ENCODE measurements at places on chromosomes 1 and 21. TPM values are rescaled to one million over a fixed set of nuclear protein-coding genes. Genes with fewer than 3 reads are reported as not detected.

SHE gene
- polyA plus RNA-seq = 18.3 TPM

RCC1 gene
- polyA plus RNA-seq = 42.0 TPM

IFI44 gene
- 41.0 TPM for polyA plus RNA-seq

SPATA46 gene
- polyA plus RNA-seq = 0.35 TPM

BLACAT1 gene
- 5.8 TPM for polyA plus RNA-seq

PPIAL4G gene
- polyA plus RNA-seq = 0.15 TPM

C1QTNF12 gene
- 0.41 TPM for polyA plus RNA-seq

OPN3 gene
- 19.4 TPM for polyA plus RNA-seq

RGSL1 gene
- polyA plus RNA-seq = not detected

LRRC38 gene
- not detected for polyA plus RNA-seq

FAM163A gene
- polyA plus RNA-seq = 0.22 TPM

STIL gene
- 9.8 TPM for polyA plus RNA-seq

LYPLA2 gene
- polyA plus RNA-seq = 44.6 TPM

RNASEL gene
- 12.6 TPM for polyA plus RNA-seq

ARTN gene
- 3.9 TPM for polyA plus RNA-seq

LCE1F gene
- polyA plus RNA-seq = not detected

CD5L gene
- 0.08 TPM for polyA plus RNA-seq

TSPEAR gene
- 3.0 TPM for polyA plus RNA-seq

- DNase-seq = no peak
Observed at GRCh38 chr1:112255080-112255479, 140.9 kb upstream of the CTTNBP2NL start.

DNA sequence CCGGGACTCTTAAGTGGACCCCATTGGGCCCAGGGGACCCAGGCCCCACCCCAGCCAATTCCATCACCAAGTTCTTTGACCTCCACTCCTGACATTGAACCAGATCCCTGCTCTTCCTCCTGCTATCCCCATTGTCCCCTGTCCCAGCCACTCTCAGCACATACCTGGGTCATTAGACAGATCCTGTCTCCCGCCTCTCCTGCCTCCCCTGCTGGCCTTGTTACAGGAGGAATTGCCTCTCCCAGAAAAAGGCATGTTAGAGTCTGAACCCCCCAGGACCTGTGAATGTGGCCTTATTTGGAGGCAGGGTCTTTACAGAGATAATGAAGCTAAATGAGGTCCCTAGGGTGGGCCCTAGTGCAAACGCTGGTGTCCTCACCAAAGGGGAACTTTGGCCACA lies 301.9 kb downstream of the NPHP4 start:
- no peak for DNase-seq

DNA sequence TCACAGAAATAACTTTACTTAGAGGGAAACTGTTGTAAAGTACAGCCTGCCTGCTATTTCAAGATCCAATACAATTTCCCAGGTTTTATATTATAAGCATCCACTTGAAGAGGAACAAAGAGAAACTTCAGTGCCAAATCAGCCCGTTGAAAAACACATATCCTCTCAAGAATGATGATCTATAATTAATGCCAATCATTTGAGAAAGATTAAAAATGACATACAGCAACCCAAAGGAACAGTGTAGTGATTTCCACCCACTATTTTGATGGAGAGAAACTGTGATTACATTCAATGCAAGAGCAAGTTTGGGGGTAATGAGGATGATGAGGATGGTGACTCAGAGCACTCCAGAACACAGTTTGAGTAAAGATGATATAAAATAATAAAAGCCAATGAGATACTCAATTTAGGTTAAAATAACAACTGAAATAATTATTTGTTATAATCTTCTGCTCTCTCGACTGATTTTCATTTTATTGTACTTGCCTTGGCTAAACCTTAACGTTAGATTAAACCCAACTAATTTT lies 715.5 kb downstream of the NCAM2 start:
- no peak for DNase-seq

DNA sequence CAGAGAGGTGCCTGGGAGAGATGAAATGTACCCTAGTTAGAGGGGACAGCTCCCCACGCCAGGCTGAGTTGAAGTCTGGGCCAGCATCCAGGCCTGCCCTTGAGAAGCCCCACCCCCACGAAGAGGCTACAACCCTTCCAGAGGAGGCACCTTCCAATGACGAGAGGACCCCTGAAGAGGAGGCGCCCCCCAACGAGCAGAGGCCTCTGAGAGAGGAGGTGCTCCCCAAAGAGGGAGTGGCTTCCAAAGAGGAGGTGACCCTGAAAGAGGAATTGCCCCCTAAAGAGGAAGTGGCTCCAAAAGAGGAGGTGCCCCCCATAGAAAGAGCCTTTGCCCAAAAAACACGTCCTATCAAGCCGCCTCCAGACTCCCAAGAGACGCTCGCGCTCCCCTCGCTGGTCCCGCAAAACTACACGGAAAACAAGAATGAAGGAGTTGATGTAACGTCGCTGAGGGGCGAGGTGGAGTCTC lies 3.1 kb downstream of the EVA1B start:
- no peak for DNase-seq

- DNase-seq = no peak
Observed at GRCh38 chr1:70745199-70745598, 302.4 kb downstream of the PTGER3 start.

GRCh38 chr1:178092878-178093493 lies 918 bp upstream of the RASAL2 start:
- DNase-seq = no peak

GRCh38 chr1:214551436-214552173 lies at the start of gene PTPN14:
Gene PTPN14 (minus strand): TSS chr1:214551602. CDS start chr1:214464803, 86,799 bp downstream.
- peak; percentile 97 for DNase-seq

GRCh38 chr1:162139211-162139610 lies 69.7 kb downstream of the NOS1AP start:
- no peak for DNase-seq

DNA sequence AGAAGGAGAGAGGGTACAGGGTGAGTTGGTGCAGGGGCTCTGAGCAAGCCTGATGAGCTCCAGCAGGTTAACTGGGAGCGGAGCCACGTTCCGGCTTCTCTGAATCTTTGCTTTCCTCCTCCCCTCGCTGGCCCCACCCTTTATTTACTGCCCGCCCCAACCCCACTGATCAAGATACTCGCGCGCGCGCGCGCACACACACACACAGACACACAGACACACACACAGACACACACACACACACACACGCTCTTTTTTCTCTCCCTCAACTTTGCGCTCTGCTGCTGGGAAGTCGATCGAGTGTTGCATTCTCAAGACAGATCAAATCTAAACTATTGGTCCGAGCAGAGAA lies at the start of gene GRIK1:
GRIK1 (minus strand) TSS at position 73 of the 352 bp plus-strand sequence.
- peak; percentile 3 for DNase-seq

- no peak for DNase-seq
Observed at GRCh38 chr1:178581351-178582303, 68.7 kb downstream of the TEX35 start.

DNA sequence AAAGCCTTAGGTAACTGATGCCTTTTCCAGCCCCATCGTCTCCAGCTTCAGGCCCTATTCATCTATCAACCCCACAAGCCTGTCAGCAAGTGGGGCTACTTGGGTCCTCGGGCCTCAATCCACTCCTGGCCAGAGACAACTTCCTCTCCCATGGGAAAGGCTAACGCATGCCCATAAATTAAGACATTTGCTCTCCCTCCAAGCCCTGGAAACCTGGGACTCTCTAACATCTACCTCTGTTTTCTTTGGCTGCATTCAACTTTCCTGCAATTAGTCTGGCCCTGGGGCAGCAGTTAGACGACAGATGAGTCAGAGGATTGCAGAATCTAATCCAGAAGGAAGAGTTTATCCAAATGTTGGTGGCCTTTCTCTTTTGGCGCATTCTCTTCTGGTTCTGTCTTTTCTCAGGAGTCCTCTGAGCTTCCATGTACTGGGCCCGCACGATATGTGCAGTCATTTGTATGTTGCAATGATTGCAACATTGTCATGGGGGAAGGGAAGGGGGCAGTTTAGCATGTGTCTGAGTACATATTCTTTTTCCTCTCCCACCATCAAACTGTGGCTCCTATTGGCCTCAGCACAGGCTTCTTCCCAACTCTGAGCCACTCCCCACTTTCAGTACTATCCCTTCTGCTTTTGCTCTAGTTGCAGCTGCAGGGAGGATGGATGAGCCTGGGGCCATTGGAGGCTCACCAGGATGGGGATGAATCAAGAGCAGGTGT lies 54.4 kb downstream of the NAV1 start:
- DNase-seq = no peak

- DNase-seq = no peak
Observed at GRCh38 chr21:32387151-32387550, 5.7 kb downstream of the URB1 start.

GRCh38 chr1:102790997-102791396 lies 317.3 kb downstream of the COL11A1 start:
- peak; percentile 0 for DNase-seq

DNA sequence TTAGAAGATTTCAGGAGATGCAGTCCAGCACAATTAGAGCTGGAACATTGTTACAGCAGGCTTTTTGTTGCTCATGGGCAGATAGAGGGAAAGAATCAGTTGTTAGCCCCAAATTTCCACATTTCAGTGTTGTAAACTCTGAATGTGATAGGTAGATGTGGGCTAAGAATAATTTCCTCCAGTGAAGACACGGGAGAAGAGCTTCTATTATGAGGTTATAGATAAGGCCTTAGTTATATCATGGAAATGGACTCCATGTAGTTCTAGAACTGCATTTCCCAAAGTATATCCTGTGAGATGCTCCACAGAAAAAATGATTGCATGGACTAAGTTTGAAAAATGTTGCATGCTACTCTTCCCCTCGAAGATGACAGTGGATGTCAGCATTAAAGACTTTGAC lies 64.9 kb downstream of the PRKAA2 start:
- no peak for DNase-seq

GRCh38 chr1:54804471-54805132 lies 3.5 kb upstream of the TTC22 start:
- no peak for DNase-seq

DNA sequence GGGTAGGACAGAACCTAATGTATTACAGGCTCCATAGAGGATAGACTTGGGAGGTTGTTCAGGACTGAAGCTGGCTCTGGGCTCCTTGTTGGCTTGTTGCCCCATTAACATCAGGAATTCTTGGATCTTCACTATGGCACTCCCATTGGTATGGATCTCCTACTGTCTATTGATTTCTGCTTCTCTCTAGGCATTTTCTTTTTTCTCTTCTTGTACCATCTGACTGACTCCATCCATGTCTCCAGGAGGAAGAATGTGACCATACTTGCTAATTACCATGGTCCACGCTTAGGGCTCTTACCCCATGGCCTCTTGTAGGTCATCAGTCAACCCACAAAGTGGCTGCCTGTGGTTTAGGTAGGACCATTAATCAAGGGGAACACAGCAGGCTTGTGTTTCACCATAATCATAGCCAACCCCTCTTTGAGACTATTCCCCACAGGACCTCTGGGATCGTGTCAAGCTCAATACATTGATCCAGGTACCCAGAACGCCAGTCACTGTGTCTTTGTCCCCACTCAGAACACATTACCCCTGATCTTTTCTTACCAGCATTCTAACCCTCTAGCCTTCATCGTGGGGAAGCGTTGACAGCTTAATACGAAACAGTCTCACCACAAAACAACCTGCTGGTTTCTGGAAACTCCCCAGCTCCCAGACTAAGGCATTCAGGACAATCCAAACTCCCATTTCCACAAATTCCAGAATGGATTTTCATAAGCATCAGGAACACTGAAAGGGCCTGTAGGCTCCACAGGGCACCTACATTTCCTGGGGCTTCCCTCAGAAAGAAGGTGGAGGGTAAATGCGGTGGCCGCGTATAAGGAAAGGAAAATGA lies 97.1 kb downstream of the ETS2 start:
- no peak for DNase-seq

- no peak for DNase-seq
Observed at GRCh38 chr1:247376659-247377058, 39.3 kb upstream of the NLRP3 start.

- DNase-seq = no peak
Observed at GRCh38 chr1:50978144-50978851, 8.3 kb downstream of the CDKN2C start.

- no peak for DNase-seq
Observed at GRCh38 chr21:46322351-46323226, 1.1 kb downstream of the C21orf58 start.

DNA sequence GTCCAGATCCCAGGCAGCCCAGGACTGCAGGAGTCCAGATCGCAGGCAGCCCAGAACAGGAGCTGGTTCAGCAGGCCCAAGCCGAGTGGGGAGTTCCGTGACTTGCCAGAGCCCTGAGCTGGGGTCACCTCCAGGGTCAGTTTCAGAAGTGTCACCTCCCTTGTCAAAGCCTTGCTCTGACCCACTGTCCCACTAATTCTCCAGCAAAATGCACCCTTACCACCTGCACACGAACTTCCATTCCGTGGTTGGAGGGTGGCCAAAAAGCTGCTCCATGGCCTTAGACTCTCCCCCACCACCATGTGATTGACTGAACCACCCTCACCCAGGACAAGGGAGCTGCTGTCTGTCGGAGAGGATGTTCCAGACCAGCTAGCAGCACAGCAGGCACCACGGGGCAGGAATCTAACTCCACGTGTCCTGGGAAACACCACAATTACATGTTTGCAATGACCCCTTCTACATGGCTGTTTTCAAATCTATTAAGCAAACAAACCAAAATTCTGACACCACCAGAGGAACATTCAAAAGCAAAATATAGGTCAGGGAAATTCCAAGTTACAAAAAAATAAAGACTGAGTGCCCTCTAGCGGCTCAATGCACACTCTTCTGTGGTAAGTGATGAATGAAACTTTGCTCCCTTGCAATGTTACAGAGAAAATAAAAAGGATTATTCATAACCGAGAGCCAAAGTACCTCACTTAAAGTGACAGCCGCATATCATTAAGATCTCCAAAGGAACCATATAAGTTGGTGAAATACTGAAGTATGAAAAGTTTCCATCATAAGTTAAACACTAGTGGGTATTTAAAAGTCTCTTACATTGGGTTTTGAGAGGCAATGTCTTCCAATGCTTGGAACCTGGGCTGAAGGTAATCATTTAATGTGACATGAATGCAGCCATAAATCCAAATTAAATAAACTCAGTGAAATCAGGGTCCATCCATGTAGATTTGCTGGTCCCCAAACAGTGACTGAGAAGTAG lies 76.3 kb downstream of the NPHP4 start:
- no peak for DNase-seq

DNA sequence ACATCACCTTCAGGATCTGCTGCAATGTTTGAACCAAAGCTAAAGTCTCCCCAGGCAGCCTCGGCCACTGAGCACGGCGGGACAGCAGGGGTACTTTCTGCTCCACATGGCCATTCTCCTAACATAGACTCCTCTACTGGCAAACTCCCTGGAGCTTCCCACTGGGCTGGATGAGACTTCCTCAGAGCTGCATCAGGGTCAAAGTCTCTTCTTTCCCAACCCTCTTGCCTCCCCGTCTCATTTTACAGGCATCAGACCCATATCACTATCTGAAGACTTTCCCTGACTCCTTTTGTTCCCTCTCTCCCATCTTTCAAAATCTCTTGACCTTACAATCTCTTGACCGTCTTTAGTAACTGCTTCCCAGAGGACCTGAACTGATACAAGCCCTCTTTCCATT lies 42.2 kb upstream of the KIRREL1 start:
- DNase-seq = no peak

DNA sequence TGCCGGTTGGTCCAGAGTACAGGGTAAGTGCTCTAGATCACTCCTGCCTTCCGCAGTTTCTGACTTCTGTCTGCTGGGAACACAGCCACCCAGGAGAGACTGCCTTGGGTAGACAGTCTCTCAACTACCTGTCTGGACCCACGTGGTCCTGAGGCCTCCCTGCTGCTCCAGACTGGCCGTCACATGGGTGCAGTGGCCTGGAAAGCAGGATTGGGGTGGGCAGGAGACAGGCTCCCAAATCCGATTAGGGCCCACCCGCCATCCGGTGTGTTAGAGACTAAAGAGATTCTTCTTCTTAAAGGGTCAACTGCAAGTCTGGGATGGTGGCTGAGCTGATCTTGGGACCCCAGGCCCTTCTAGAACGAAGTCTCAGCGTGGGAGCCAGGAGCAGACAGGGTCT lies 105.5 kb downstream of the EBNA1BP2 start:
- no peak for DNase-seq

GRCh38 chr1:43557744-43558245 lies 27.1 kb downstream of the PTPRF start:
- no peak for DNase-seq
